IPS DF 6.9 (cell line): ENCODE measurements at places on chromosomes 5 and 9.

GRCh38 chr9:23380821-23381220 lies 445.2 kb downstream of the ELAVL2 start:
- DNase-seq, result no peak

DNA sequence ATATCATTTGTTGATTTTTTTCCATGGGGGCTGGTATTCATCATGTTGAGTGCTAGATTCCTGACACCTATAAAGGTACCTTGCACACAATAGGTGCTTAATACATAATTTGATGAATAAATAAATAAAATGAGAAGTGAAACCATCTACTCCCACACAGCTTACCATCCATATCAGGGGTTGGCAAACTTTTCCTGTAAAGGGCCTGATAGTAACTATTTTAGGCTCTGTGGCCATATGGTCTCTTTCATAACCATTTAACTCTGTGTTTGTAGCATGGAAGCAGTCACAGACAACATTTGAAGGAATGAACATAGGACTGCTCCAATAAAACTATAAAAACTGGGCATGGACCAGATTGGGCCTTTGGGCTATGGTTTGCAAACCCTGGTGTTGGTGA lies 100.3 kb downstream of the GCNT1 start:
- no peak for DNase-seq

- DNase-seq, result no peak
Measured at GRCh38 chr5:126656401-126657007, 55.8 kb downstream of the PHAX start.

GRCh38 chr9:109030426-109030825 lies 17.1 kb upstream of the CTNNAL1 start:
- no peak for DNase-seq

DNA sequence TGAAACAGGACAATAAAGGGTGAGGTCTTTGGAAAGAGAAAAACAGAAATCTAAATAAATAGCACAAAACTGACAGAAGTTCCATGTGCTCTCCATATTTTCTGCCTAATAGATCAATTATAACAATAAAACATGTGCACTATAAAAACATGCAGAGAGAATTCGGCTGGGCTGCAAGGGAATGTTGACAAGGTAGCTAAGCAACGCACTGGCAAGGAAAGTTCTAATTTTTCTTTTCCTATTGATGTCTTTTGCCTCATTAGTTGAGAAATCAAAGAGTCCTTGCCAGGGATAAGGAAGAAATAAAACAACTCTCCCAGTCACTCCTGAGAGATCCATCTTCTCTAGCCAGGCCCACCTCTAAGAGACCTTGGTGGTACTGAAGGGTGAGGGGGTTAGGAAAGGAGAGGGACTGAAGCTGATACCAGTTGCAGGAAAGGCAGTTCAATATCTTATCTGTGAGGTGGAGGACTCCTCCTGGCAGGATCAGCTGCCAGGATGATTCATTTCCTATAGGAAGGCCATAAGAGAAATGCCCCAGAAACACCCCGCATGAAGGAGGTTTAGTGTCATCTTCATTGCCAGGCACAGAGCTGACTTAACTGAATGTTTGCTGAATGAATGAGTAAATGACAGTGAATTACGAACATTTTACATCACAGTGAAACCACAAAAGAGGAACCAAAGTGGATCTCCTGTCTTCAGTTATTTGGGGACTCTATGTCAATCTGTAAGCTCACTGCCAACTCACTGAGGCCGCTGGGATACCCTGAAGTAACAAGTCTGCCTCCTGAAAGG lies 63.7 kb upstream of the IFNK start:
- DNase-seq, result no peak

DNA sequence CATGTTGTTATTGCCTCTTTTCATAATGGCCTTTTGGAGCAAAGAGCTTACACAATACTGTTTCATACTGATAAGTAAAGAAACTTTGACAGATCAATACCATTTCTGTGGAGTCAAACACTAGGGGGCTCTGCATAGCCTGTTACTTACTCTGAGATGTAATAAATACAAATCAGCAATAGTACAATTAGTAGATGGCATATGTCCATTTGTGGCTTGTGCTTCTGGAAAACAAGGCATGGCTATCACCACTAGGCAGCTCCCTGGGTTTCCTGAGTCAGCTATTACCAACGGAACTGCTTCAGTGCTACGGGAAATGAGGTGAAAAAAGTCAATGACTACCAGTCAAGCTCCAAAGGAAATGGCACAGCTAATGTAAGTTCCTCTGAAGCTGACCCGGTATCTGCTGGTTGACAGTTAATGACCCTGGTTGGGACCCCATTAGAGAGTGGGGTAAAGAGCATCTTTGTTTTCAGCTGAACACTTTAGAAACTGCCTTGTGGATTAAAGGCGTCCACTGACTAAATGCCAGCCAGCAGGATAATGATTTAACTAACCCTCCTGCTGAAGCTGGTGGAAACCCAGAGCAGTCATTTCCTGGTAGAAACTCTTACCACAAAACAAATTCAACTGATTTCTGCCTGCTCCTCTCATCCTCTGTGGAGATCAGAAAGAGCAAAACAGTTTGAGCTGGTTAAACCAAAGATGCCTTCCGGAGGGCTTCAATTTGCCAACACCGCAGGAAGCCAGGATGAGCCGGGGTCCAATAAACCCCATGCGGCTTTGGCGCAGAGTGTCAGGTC lies 69.0 kb upstream of the FAM169A start:
- no peak for DNase-seq

DNA sequence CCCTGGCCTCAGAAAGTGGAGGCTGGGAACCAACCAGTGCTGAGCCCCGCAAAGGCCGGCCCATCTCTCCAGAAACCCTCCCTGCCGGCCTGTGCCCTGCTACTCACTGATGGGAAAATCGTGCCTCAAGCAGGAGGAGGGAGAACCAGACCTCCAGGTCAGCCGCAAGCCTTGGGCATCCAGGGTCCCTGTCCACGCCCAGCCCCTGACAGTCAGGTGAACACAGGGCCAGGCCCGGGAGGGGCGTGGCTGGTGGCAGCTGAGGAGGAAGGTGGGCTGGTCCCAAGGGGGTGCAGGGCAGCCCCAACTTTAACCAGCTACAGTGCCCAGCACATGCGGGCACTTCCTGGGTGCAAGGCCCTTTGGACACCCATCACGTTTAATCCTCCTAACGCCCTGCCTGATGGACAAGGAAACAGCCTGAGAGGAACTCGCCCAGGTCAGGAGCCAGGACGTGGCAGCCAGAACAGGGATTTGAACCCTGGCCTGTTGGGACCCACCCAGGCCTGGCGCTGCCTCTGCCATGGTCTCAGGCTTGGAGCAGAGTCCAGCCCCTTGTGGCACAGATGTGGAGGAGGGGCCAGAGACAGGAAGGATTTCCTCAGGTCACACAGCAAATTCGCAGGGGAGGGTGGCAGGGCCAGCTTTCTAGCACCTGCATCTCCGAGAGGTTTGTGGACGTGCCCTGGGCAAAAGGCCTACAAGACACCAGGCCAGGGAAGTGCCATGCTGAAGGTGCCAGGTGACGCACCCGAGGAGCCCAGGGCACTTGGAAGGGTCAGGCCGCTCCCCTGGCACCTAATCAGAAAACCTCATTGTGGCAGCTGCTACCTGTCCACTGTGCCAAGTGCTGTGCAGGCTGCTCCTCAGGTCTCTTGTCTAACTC lies 4.5 kb downstream of the RALGDS start:
- no peak for DNase-seq

DNA sequence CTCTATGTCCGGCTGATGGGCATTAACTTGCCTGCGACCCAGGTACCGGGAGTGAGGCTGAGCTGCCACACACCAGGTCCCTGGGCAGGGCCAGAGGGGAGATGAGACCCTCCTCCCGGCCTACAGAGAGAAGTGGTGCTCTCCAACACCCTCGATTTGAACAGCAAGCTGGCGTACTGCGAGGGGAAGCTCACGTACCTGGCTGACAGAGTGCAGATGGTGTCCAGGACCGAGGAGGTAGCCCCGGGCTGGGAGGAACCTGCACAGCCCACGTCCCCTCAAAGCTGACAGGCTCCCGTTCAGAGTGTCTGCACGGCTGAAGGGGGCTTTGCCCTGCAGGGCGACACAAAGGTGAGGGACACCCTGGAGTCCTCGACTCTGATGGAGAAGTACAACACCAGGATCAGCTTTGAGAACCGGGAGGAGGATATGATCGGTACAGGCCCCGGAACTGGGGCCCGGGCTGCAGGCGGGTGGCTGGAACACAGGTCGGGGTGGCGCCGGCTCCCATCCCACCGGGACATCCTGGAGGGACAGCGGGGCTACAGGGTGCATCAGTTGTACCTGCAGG lies 1.0 kb upstream of the RABL6 start:
- DNase-seq, result no peak

DNA sequence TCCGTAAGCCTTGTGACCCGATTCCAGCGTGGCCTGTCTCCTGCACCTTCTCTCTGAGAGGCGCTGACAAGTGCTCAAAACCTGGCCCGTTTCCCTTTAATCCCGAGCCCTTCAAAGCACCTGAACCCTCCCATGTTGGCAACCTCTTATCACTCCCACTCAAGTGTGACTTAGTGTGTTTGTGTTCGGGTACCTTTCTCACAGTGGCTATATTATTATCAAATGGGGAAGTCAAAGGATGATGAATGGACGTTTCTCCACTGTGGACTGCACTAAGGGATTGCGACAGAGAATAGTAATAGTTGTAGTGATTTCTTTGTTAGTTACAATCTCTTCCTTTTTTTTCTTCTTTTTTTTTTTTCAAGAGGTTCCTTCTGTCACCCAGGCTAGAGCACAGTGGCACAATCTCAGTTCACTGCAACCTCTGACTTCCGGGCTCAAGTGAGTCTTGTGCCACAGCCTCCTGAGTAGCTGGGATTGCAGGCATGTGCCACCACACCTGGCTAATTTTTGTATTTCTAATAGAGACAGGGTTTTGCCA lies 65.4 kb upstream of the TNFSF8 start:
- no peak for DNase-seq

- no peak for DNase-seq
Measured at GRCh38 chr9:127067603-127068220, 54.7 kb downstream of the ANGPTL2 start.

DNA sequence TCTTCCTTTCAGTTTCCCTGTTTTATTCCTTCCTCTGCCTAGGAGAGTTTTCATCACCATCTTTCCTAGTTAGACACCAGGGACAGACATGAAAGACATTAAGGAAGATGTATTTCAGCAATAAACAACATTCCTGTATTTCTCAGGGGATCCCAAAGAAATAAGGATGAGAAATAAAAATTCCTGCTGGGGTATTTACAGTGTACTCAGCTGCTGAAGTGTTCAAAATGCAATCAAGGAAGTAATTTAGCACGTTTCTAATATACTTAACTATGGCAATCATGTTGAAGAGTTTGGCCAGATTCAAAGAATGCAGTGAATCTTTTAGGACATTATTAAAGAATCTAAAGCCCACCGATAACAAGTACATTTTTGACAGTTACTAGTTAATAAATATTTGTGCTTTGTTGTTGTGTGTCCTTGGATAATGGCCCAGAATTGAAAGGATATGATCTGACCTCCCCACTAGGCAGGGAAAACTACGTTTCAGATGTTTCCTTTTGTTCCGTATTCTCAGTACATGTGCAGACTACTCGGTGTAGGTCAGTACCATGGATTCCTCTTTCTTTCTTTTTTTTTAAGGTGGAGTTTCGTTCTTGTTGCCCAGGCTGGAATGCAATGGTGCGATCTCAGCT lies 46.8 kb downstream of the INIP start:
- no peak for DNase-seq

GRCh38 chr5:8844206-8844605 lies 701.7 kb downstream of the SEMA5A start:
- no peak for DNase-seq

GRCh38 chr5:173671121-173671949 lies 54.9 kb upstream of the BOD1 start:
- no peak for DNase-seq

DNA sequence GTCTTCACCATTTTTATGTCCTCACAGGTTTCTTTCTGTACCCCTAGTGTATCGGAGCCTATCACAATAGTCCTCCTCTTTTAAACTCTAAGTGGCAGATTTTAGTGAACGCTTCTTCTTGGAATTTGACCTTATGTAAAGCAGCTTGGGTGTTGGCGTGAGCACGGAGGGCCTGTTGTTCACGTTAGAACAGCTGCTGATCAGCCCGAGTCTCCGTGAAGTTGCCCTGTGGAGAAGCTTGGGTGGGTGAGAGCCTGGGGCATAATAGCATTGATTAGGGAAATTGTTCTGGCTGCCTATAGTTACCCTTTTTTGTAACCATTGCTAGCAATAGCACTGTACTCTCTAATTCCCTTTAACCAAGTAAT lies 167.0 kb upstream of the OTULINL start:
- no peak for DNase-seq

- no peak for DNase-seq
Measured at GRCh38 chr5:15421921-15422412, 78.0 kb upstream of the FBXL7 start.

DNA sequence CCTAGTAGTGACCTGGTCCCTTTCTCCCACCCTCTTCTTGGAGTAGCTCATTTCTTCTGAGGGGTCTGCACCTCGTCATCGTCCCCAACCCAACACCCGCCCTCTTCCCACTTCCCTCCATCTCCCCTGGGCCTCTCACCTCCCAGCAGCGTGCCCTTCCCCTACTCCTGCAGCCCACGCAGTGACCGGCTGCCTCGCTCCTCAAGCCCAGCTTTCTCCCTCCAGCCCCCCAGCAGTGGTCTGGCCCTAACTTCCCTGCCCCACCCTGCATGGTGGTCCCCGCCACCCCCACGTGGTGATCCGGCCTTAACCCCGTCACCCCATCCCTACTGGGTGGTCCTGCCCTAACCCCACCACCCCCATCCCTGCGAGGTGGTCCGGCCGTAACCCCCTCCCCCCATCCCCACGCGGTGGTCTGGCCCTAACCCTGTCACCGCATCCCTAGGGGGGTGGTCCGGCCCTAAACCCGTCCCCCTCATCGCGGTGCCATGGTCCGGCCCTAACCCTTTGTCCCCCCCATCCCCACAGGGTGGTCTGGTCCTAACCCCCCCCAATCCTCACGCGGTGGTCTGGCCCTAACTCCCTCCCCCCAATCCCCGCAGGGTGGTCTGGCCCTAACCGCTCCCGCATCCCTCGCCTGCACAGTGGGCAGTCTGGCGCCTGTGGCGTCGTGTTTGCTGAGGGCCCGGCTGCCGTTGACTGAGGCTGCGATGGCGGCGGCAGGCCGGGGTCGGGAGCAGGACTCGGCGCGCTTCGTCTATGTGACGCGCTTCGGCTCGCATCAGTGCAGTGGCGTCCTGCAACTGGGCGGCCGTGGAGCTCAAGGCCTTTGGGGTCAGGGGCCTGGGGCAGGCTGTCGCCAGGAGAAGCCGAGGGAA lies at the start of gene C5orf47:
Gene C5orf47 (plus strand): TSS at position 617 of the 878 bp plus-strand sequence. CDS start 94 bp downstream, at position 711.
- DNase-seq, result no peak

GRCh38 chr5:119307170-119307569 lies 48.6 kb upstream of the TNFAIP8 start:
- DNase-seq, result no peak

DNA sequence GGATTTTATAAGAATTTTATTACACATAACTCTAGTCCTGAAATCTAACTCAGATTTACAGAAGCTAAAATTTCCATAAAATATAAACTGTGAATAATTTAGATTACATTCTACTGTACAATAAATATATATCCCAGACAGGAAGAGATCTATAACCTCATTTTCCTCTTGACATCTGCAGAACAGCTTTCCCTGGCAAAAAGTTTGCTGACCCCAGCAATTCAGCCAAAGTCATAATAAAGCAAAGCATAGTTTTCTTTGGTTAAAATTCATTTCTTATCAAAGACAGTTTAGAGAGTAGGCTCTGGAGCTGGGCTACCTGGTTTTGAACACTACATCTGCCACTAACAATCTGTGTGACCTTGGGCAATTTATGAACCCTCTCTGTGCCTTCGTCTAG lies 372.5 kb downstream of the CAAP1 start:
- DNase-seq, result no peak
